NCI-H1930 (cell line): ENCODE measurements at places on chromosomes 2 and 18.
A peak's percentile ranks its signal among the peaks of the same experiment; 100 is the strongest.

DNA sequence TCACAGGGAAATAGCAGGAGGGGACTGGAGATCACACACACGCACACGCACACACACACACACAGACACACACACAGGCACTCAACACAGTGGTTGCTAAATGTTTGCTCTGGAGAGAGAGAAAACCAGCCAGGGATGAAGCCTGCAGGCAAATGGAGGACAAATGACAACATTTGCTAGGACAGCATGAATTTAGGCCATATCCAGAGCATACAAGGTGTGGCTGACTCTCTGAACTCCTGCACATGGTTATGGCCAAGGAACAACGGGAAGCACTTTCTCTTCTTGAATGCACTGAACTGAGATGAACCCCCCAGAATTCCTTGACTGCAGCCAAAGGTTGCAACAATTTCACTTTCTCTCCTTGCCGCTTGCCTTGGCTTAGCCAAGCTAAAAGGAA, 230.0 kb upstream of the RASGRP3 start:
- DNase-seq = no peak

GRCh38 chr2:20818820-20819219, 4.1 kb downstream of the LDAH start:
- DNase-seq = no peak

DNA sequence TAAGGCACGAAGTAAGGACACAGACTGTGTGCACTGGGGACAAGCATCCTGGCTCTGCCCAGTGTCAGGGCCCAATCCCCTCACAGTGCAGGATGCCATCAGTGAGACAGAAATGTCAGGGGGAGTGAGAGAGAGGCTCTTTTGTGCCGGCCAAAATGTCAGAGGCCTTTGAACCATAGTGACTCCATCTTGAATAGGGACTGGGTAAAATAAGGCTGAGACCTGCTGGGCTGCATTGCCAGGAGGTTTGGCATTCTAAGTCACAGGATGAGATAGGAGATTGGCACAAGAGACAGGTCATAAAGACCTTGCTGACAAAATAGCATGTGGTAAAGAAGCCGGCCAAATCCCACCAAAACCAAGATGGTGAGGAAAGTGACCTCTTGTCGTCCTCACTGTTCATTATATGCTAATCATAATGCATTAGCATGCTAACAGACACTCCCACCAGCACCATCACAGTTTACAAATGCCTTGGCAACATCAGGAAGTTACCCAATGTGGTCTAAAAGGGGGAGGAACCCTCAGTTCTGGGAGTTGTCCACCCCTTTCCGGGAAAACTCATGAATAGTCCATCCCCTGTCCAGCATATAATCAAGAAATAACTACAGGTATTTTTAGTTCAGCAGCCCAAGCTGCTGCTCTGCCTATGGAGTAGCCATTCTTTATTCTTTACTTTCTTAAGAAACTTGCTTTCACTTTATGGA, 337.4 kb downstream of the LPIN1 start:
- no peak for DNase-seq

GRCh38 chr2:177714704-177715103, 322.1 kb downstream of the AGPS start:
- no peak for DNase-seq

DNA sequence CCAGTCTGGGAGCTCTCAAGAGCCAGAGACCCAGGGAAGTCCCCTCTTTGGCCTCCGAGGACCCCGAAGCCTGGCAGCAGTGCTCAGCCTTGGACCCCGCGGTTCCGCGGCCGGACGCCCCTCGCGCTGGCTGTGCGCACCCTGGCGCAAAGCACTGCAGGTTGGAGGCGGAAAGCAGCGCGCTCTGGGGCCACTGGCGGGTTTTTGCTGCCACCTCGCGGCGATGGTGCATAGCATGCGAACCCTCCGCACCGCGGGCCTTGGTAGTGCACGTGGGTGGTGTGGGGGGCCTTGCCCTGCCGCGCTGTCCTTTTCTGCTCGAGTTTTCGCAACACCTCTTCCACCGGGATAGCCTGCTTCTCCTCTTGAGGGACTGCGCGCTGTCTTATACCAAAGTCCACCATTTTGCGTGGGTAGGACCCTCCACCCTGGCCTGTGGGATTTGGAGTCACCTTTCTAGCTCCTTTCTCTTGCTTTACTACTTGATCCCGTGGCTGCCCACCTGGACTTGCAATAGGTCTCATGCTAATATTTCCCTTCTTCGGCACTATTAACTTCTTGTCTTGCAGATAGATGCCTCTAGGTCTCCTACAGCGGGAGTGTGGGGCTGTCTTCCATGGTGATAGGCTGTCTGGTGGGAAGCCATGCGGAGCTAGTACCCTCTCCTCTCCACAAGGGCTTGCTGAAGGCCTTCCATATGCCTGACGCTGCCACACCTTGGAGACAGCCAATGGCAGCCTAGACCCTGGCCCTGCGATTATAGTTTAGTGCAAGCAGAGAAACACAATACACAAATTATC, 14.3 kb downstream of the SIX3 start:
- peak; percentile 75 for DNase-seq

DNA sequence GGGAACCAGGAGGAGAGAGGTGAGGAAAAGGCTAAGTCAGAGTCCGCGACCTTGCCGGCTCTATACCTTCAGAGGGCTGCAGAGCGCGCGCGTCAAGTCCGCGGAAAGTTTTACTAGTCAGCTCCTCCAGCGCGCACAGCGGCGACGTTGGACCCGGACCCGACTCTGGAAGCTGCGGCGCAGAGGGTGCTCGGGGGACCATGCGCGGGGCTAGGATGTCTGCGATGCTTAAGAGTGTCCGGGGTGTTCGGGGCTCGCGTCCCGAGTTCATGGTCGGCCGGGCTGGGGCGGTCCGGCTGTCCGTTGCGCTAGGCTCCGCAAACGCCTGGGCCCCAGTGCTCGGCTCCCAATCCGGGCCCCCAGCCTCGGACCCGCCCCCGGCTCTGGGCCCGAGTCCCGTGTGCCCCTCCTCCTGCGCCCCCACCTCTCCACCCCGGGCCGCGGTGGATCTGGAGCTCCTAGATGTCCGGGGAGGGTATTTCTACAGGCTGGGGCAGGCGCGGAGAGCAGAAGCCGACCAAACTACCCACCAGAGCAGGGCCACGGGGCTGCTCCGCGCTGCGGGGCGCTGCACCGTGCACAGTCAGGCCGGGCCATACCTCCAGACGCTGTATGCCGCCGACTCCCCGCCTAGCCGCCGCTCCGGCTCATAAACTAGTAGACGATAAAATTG, at the start of gene LBX2:
Gene LBX2, minus strand, starts transcription at position 337 of the 673 bp plus-strand sequence. Its CDS starts 66 bp downstream, at position 271.
- DNase-seq = no peak

- DNase-seq = no peak
Measured at GRCh38 chr18:31268985-31269406, 49.0 kb upstream of the DSG1 start.

DNA sequence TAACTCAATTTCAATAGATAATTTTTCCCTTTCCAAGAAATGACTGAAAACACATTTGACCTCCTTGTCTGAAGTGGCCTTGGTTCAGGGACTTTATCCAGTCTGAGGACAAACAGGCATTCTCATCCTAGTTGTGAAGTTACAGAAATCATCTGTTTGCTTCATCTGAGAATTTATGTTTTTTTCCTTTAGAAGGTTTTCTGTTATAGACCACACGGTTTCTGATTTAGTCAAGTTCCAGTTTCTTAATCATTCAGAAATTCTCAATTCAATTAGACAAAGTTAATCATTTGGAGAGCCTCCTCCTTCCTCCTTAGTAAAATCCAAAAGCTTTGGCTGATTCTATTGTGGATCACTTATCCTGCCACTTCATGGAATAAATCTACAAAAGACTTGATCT, 60.9 kb downstream of the ICOS start:
- DNase-seq = no peak

DNA sequence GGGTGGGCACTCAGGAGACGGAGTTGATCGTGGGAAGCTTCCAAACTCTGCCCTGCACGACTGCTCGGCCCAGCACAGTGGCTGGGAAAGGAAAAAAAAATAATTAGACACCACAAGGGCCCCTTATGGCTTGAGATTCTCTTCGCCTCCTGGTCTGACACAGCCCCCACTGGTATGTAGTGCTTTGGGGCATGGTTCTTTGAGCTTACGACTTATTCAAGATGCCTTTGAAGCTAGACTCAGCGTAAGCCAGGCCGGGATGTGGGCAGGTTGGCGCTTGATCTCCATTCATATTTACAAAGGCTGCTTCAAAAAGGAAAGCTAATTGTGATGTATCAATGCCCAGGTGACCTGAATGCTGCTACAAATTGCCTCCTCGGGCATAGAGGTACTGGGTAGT, 50.5 kb downstream of the CXCR4 start:
- DNase-seq = no peak

DNA sequence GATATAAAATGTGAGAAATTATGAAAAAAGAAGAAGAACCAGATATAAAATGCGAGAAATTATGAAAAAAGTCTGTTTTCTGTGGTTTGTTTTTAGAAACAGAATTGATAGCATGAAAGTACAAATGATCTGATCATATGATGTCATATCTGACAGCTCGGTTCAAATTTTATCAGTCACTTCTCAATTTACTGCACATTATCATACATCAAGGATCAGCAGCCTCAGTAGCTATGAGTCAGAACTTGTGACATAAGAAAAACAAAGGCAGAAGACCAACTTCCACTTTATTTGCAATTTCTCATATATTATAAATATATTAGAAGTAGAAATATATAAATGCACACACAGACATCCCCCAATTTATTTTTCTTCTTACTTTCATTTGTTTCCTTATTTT, 634.0 kb downstream of the LRP1B start:
- DNase-seq = no peak

- DNase-seq = no peak
Measured at GRCh38 chr2:66507673-66508201, 72.8 kb downstream of the MEIS1 start.

GRCh38 chr2:21866316-21866715, 742.5 kb downstream of the TDRD15 start:
- no peak for DNase-seq

- no peak for DNase-seq
Measured at GRCh38 chr2:28045676-28046351, 155.3 kb downstream of the BABAM2 start.

DNA sequence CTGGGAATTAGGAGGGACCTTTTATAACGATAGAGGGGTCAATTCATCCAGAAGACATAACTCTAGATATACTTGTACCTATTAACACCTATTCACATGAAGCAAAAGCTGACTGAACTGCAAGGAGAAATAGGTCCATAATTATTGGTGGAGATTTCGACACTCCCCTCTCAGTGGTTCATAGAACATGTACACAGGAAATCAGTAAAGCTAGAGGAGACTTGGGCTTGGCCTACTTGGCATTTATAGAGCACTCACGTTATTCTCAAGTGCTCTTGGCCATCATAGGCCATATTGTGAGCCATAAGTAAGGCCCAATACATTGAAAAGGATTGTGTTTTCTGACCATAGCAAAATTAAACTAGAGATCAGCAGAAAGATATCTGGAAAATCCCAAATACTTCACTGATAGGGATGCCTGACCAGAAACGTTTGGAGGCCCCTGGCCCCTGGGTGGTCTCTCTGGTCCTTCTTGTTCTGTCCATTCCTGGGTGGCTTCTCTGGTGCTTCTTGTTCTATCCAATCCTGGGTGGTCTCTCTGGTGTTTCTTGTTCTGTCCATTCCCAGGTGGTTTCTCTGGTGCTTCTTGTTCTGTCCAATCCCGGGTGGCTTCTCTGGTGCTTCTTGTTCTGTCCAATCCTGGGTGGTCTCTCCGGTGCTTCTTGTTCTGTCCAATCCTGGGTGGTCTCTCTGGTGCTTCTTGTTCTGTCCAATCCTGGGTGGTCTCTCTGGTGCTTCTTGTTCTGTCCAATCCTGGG, 49.0 kb downstream of the SNED1 start:
- DNase-seq = no peak

DNA sequence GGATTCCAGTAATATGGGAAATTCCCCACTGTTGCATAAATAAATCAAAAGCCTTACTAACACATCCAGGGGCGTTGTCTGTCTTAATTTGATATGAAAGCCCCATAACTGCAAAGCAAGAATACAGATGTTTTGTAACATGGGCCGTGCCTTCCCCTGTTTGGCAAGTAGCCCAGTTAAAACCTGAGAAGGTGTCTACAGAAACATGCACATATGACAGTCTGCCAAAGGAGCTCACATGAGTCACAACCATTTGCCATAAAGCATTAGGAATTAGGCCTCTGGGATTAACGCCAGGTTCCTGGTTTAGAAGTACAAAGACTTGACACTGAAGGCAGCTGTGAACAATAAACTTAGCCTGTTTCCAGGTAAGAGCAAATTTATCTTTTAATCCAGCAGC, 43.1 kb upstream of the LONRF2 start:
- no peak for DNase-seq

DNA sequence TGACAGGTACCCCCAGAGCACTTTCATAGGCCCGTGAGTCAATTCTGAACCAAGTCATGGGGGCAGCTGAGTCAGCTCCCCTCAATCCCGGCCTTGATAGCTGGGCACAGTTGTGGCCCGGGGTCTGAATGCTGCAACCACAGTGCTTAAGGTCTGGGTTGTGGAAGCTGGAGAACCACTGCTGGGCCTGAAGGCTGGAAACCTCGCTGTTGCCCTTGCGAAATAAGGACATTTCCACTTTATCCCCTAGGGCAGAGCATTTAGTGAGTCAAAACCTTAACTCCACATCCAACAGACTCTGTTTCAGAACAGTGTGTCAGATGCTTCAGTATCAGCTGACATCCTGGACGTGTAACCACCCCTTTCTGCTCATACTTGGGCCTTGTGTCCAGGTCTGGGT, 58.6 kb downstream of the SP110 start:
- no peak for DNase-seq

DNA sequence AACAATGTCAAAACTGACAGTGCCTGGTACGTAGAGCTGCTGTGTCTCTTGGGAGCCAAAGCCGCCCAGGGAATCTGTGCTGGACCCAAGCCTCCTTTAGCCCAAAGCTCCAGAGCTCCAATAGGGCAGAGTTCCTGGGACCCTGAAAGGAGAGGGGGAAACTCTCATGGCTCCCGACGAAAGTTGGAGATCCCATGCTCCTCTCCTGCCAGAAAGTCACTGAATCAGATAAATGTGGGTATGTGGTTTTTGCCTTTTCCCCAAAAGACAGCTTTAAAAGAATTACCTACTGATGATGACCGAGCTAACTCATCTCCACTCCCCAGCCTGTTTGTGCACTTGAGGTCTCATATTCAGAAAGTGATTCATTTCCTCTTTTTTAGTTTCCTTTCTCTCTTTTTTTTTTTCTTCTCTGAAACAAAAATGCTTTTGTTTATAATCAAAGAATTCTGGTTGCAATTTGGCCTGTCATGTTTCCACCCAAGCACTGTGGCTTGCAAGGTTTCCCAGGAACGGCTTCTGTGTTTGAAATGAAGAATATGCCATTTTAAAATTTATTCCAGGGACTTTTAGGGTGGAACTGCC, 14.1 kb upstream of the PMAIP1 start:
- no peak for DNase-seq

GRCh38 chr18:25164848-25165811, 186.8 kb downstream of the ZNF521 start:
- no peak for DNase-seq

- DNase-seq = no peak
Measured at GRCh38 chr18:3791238-3791637, 341.3 kb downstream of the TGIF1 start.

GRCh38 chr18:58321986-58322385, 278.0 kb downstream of the NEDD4L start:
- no peak for DNase-seq
